GM23248 (cell line): ENCODE measurements at places on chromosomes 6 and 20. TPM values are rescaled to one million over a fixed set of nuclear protein-coding genes. Genes with fewer than 3 reads are reported as not detected.
A peak's percentile ranks its signal among the peaks of the same experiment; 100 is the strongest.

GPX5 gene
- not detected in 2 replicates for total RNA-seq

- DNase-seq, result peak; percentile 53
These were observed 783 bp downstream of the LRRC73 start for GRCh38 chr6:43509142-43509983.

GRCh38 chr20:53662595-53662994 is 69.0 kb upstream of the ZNF217 start:
- DNase-seq, result no peak

DNA sequence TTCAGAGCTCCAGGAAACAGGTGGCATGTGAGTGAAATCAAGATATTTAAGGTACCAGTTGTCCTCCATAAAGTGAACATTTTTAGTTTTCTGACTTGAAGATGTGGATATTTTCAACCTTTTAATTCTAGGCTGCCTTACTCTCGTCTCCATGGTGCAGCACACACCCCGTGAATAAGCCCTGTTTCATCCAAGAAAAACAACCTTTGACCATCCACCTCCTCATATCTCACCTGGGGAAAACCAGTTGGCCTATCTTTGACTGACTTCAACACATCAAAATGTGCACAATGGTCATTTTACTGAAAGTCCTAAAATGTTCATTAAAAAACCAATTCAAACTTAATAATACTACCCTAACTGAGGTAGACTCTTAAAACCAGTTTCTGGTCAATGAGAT is 73.8 kb upstream of the CD2AP start:
- DNase-seq, result no peak

DNA sequence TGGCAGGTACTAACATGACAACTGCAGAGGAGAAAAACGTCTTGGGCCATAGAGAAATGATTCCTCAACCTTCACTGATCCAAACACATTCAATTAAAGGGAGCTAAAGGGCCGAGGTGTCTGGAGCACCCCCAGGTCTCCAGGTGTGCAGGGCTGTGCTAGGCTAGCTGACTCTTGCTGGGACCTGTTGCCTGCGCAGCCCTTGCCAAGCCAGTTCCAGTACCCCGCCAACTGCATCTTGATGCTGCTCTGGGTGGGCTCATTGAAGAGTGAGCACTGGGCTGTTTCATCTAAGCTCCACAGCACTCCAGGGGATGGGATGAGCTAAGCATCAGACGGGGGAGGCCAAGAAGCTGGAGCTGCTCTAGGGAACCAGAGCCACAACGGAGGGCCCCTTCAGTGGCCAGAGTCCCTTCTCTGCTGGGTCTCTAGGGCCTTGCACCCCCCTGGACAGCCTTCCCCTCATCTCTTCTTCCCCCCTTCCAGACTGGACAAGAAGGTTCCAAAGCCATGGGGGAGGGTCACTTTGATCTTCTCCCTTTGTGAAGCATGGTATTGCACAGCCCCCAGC is 15.9 kb downstream of the LEMD2 start:
- no peak for DNase-seq

- no peak for DNase-seq
These were observed 36.8 kb downstream of the C6orf118 start for GRCh38 chr6:165272585-165272984.

- DNase-seq, result peak; percentile 37
These were observed 35.3 kb downstream of the EFCAB8 start for GRCh38 chr20:32894026-32894483.

RIPOR2 gene
- total RNA-seq, result 2.7 and 3.2 TPM in 2 replicates

TAAR5 gene
- not detected in 2 replicates for total RNA-seq

DNA sequence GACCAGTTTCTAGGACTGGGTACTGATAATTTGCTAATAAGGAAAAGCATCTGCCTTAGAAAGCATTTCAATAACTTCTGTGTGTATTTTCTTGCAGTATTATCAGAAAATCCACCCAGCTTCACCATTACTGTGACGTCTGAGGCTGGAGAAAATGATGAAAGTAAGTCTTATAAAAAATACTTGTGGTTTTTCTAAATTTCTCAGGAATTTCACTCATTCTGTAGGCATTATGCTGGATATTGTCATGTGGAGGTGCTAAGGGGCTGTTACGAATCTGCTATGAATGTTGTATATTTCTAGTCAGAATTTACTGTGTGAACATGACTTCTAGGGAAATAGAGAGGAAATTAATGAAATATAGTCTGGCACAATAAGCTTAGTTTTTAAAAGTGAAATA is 8.9 kb downstream of the RWDD1 start:
- peak; percentile 73 for DNase-seq

THBS2 gene
- 124 and 137 TPM in 2 replicates for total RNA-seq

- DNase-seq, result no peak
These were observed 599.1 kb downstream of the MEI4 start for GRCh38 chr6:78251931-78252330.

GRCh38 chr6:34546551-34547321 is 9.4 kb downstream of the SPDEF start:
- DNase-seq, result peak; percentile 23

EBF4 gene
- 0.76 TPM in 1 of 2 replicates, not detected in the other for total RNA-seq

DNA sequence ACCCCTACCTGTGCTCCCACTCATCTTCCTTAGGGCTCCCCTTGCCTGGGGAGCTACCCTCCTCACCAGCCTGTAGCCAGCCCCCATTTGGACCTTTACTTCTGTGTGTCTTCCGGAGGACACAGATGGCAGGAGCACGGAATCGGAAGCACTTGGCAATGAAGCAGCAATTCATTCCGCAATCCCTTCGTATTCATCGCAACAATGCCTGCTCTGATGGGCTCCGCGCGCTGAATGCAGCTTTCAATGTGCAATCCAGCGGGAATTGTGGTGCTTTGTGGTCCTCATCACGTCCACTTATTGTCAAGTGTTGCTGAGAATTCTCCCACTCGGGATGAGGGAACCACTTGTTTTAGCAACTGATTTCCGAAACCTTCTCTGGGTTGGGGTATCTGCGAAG is 336.0 kb downstream of the DHX35 start:
- DNase-seq, result no peak

DNA sequence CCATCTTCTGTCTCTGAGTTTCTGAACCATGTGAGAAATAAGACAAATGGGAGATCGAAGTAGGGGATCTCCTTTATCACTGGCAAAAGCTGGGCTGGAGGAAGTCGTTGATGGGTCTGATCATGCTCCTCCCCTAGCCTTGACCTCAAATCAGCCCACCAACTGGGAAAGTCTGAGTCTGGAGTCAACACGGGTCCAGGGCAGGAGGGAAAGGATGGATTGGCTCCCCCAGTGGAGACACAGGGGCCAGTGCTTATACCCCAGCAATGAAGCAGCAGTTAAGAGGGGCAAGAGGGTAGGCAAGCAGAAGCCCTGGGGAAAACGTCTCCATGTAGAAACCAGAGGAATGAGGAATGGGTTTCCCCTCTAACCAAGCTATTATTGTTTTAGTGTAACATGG is 152.6 kb downstream of the TBC1D7 start:
- no peak for DNase-seq

DNA sequence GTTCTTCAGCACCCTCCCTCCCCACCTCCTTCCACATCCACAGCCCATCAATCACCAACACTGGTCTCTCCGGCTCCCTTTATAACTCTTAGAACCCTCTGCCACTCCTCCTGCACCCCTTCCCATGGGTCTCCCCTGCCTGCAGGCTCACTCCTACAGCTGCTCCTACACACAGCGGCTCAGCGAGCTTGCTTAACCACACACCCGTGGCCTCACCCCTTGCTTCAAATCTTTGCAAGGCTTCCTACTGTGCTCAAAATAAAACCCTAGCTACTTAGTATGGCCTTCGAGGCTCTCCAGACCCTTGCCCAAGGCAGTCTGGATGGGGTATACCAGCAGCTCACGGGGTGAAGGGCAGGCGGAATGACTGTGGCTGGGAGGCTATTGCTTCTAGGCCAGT is 63.7 kb downstream of the JPH2 start:
- no peak for DNase-seq

ECT2L gene
- total RNA-seq, result not detected in 2 replicates

- DNase-seq, result no peak
These were observed 104.1 kb downstream of the BMP7 start for GRCh38 chr20:57162362-57162652.

DNA sequence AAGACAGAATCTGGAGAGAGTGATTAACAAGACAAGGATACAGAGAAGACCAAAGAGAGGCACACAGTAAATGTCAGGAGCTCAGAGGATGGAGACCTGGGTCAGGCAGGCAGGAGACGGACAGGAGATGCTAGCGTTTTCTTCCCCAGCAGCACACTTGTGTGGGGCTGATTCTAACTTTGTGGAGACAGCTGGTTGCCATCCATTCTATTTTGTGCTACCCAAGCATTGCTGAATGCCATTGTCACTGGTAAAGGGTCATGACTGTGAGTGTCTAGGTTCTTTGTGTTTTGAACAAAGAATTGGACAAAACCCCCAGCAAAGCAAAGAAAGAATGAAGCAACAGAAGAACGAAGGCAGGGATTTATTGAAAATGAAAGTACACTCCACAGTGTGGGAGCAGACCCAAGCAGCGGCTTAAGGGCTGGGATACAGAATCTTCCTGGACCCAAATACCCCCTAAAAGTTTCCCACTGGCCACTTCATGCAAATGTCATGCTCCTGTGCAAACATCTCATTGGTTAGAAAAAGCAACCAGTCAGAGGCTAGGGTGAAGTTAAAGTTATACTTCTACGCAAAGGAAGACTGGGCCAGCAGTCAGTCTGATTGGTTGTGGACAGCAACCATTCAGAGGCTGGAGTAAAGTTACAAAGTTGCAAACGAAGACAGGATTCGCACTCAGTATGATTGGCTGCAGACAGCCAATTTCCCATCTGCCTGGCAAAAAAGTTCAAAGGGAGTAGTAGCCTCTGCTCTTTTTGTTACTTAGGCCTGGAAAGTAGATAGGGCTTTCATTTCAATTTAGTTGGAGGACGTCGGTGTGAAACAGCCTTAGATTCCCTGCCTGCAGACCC is 17.5 kb downstream of the PTK7 start:
- DNase-seq, result peak; percentile 90

MATN4 gene
- total RNA-seq, result not detected in 2 replicates

- peak; percentile 81 for DNase-seq
These were observed 67.8 kb downstream of the TIAM2 start for GRCh38 chr6:155062866-155063341.

NFATC2 gene
- total RNA-seq, result 0.11 and 0.51 TPM in 2 replicates
